ENCODE measurements at places on chromosomes 16 and 17. TPM values are rescaled to one million over a fixed set of nuclear protein-coding genes. Genes with fewer than 3 reads are reported as not detected.
A peak's percentile ranks its signal among the peaks of the same experiment; 100 is the strongest.

SLC25A19 gene
- 29.0 TPM for total RNA-seq

UNC45B gene
- not detected for total RNA-seq

DNA sequence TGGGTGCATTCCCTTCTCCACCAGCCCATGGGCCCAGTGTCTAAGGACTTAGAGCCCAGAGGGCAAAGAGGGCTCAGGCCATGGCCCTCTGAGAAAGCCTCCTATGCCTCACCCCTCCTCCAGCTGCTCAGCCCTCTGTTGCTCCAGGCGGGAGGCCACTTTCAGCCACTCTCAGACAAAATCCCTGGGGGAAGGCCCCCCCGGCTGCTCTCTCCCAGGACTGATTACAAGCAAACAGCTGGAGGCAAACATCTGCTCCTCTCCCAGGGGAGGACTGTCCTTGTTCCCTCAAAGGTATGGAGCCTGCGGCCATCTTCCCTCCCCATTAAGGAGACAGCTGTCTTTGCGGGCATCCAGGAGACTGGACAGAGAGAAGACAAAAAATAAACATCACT, 54.9 kb upstream of the DLX4 start:
- no peak overlapping the region for H3K27ac ChIP-seq
- DNase-seq: no peak
- H3K4me1 ChIP-seq: peaks cover 23% of the 10 kb centered on the region
- H3K36me3 ChIP-seq: no peaks in the 10 kb centered on the region

- DNase-seq: no peak
- H3K27me3 ChIP-seq: no peaks in the 10 kb centered on the region
- H3K27ac ChIP-seq: no peak overlapping the region
- no peak overlapping the region for H3K4me3 ChIP-seq
Measured at GRCh38 chr17:78252701-78253635, 21.5 kb downstream of the TMEM235 start.

GRCh38 chr16:102060-102855, 24.2 kb downstream of the MPG start:
- no peaks in the 10 kb centered on the region for H3K27me3 ChIP-seq
- H3K4me3 ChIP-seq: no peak overlapping the region
- no peak overlapping the region for H3K27ac ChIP-seq
- no peak for DNase-seq
- no peaks in the 10 kb centered on the region for H3K4me1 ChIP-seq
- no peaks in the 10 kb centered on the region for H3K36me3 ChIP-seq

PABPN1L gene
- not detected for total RNA-seq

DNA sequence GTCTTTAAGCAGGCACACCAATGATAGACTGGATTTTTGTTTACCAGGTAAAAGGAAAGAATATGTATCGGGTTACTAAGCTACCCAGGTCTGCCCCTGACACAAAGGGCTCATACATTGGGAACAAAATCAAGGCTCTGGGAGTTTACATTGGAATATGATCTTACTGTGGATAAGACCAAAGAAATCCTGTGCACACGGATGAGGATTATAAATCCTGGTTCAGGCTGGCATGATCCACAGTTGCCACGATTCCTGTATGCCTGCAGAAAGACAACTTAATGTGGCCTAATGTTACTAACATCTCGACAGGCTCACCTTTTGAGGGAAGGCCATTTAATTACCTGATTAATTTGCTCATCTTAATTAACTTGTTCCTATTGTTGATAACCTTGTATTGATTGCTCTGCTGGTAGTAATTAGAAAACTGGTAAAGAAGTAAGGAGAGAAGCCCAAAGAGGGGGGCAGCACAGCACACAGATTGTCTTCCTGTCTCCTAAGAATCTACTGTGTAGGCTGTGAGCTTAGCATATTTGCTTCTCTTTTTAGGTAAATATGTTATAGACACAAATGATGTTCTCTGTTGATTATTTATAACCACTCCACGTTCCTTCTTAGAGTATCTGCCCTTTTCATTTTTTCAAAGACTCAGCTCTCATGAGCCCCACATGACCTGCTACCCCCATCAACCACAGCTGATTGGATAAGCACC, 51.0 kb upstream of the TOX3 start:
- no peaks in the 10 kb centered on the region for H3K27me3 ChIP-seq
- no peaks in the 10 kb centered on the region for H3K36me3 ChIP-seq
- no peak for DNase-seq
- no peak overlapping the region for H3K27ac ChIP-seq

CNGB1 gene
- total RNA-seq: not detected

DOC2B gene
- total RNA-seq: 1.5 TPM

DNA sequence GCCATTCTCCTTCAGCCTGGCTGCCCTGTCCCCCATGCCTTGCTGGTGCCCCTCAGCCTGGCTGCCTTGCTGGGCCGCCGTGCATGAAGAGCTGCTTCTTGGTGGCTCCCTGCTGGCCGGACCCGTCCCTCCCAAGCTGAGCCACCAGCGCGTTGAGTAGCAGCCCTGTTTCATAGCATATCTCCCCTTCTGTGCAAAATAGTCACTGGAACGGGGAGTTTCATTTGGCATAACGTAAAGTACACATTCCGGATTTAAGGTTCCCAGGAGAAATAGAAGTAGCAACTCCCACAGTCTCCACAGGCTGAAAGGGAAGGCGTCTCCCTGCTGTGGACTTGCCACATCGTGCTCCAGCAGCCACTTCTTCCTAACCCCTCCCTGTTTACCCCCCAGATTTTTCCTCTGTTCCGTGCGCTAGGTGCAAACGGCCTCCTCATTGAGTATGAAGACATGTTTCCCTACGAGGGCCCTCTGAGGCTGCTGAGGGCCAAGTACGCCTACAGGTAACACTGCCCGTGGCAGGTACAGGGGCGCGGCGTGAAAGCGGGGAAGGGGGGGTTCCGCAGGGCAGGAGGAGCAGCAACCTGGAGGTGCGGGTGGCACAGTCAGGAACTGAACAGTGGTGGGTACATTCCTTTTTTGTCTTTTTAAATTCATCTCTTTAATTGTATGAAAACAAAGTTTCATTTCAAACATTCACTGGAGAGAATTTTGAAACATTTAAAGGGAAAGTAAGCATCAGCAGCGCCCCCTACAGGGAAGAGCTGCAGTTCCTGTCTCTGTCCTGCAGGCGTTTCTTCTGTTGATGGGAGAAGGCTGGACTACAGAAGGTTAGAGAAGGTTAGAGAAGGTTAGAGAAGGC, 5.8 kb upstream of the OGFOD3 start:
- no peaks in the 10 kb centered on the region for H3K27me3 ChIP-seq
- no peak overlapping the region for H3K27ac ChIP-seq
- no peak overlapping the region for H3K4me3 ChIP-seq
- peaks cover 6% of the 10 kb centered on the region for H3K4me1 ChIP-seq
- H3K36me3 ChIP-seq: no peaks in the 10 kb centered on the region

GRCh38 chr17:1720856-1721386, 3.6 kb upstream of the WDR81 start:
- peak overlapping the region; percentile 16 for H3K4me3 ChIP-seq
- DNase-seq: no peak
- H3K4me1 ChIP-seq: peaks cover 16% of the 10 kb centered on the region

DNA sequence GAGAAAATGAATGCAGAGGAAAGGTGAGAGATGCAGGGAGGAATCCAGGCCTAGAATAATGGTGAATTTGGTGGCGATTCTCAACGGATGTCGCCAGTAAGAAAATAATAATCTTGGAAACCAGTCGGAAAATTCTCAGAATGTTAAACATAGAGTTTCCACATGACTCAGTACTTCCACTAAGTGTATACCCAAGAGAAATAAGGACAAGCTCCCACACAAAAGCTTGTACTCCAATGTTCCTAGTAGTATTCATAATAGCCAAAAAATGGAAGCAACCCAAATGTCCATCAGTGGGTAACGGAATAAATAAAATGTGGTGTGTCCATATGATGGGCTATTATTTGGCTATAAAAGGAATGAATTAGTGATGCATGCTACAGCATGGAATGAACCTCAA, 19.4 kb upstream of the ENGASE start:
- no peak overlapping the region for H3K4me3 ChIP-seq
- H3K4me1 ChIP-seq: no peaks in the 10 kb centered on the region
- no peaks in the 10 kb centered on the region for H3K27me3 ChIP-seq
- H3K27ac ChIP-seq: no peak overlapping the region
- no peaks in the 10 kb centered on the region for H3K36me3 ChIP-seq
- no peak for DNase-seq

DNA sequence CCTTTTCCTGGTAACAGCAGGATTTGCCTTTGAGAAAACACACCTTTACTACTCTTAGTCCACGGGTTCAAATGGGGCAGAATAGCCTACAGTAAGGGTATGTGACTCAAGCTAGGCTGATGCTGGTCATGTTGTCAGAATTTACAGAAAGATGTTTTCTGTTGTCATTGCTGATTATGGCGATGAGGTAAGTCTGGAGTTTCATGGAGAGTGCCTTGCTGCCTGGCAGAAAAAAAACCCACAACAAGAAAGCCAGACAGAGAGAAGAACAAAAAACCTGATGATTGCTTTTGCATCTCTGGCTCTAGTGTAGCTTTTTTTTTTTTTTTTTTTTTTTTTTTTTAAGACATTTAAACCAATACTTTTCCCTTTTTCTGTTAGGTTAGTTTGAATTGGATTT, 47.9 kb downstream of the SLC6A4 start:
- no peak overlapping the region for H3K4me3 ChIP-seq
- no peaks in the 10 kb centered on the region for H3K27me3 ChIP-seq
- no peak for DNase-seq
- H3K4me1 ChIP-seq: no peaks in the 10 kb centered on the region

CDH8 gene
- total RNA-seq: 0.21 TPM

GRCh38 chr16:13081825-13082331, 180.5 kb downstream of the SHISA9 start:
- no peaks in the 10 kb centered on the region for H3K4me1 ChIP-seq
- H3K4me3 ChIP-seq: no peak overlapping the region
- no peak overlapping the region for H3K27ac ChIP-seq
- H3K36me3 ChIP-seq: no peaks in the 10 kb centered on the region

CHAD gene
- not detected for total RNA-seq

GRCh38 chr17:66725956-66726355, 109.0 kb upstream of the CACNG5 start:
- no peaks in the 10 kb centered on the region for H3K27me3 ChIP-seq
- no peak for DNase-seq
- H3K27ac ChIP-seq: no peak overlapping the region
- H3K36me3 ChIP-seq: no peaks in the 10 kb centered on the region

- H3K27me3 ChIP-seq: peaks cover 3% of the 10 kb centered on the region
- H3K4me1 ChIP-seq: no peaks in the 10 kb centered on the region
- no peaks in the 10 kb centered on the region for H3K36me3 ChIP-seq
- peak; percentile 12 for DNase-seq
- no peak overlapping the region for H3K27ac ChIP-seq
- H3K4me3 ChIP-seq: no peak overlapping the region
Measured at GRCh38 chr16:12896562-12896961, 4.8 kb upstream of the SHISA9 start.

DNA sequence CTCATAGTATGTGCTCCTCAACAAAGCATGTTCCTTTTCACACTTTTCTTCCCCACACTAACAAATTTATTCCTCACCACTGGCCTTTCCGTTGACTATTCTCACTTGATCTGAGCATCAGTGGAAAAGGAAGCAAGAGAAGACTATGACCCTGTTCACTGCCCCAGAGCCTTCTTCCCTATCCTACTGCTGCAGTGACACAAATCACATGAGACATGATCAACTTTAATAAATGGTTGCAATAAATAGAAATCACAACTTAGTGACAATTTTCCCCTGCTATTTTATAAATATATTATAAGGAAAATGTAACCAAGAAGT, 438.7 kb upstream of the SOX9 start:
- H3K36me3 ChIP-seq: no peaks in the 10 kb centered on the region
- H3K27ac ChIP-seq: no peak overlapping the region
- no peaks in the 10 kb centered on the region for H3K4me1 ChIP-seq
- no peak overlapping the region for H3K4me3 ChIP-seq

C16orf86 gene
- 0.80 TPM for total RNA-seq

GRCh38 chr16:27304881-27305745, 8.7 kb upstream of the IL4R start:
- DNase-seq: no peak
- H3K4me1 ChIP-seq: no peaks in the 10 kb centered on the region
- H3K36me3 ChIP-seq: no peaks in the 10 kb centered on the region
- H3K27ac ChIP-seq: no peak overlapping the region
- H3K4me3 ChIP-seq: no peak overlapping the region
- H3K27me3 ChIP-seq: no peaks in the 10 kb centered on the region

DNA sequence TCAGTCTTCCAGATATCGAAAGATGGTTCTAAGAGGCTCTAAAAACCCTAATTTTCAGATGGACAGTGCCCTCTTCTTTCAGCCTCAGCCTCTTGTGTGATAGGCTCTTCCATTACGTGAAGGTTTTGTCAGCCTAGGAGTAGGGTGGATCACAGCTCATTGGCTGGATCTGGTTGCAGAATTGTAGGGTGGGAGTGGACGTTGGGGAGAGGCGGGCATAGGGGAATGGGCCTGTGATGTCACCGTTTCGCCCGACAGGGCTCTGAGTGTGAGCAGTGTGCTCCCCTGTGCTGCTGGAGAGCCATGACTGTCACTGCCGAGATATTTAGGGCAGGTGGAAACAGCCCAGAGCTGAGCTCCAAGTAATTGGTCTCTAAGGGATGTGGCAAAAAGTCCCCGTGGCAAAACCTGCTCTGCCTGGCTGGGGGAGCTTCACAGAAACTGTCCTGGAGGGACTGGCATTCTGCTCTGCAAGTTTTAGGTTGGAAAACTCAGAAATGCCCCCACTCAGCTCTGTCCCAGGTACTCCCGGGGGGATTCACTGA, 6.2 kb upstream of the WFIKKN1 start:
- H3K4me3 ChIP-seq: no peak overlapping the region
- H3K4me1 ChIP-seq: peaks cover 67% of the 10 kb centered on the region
- no peak for DNase-seq
- H3K36me3 ChIP-seq: no peaks in the 10 kb centered on the region

GPR139 gene
- total RNA-seq: not detected

DNA sequence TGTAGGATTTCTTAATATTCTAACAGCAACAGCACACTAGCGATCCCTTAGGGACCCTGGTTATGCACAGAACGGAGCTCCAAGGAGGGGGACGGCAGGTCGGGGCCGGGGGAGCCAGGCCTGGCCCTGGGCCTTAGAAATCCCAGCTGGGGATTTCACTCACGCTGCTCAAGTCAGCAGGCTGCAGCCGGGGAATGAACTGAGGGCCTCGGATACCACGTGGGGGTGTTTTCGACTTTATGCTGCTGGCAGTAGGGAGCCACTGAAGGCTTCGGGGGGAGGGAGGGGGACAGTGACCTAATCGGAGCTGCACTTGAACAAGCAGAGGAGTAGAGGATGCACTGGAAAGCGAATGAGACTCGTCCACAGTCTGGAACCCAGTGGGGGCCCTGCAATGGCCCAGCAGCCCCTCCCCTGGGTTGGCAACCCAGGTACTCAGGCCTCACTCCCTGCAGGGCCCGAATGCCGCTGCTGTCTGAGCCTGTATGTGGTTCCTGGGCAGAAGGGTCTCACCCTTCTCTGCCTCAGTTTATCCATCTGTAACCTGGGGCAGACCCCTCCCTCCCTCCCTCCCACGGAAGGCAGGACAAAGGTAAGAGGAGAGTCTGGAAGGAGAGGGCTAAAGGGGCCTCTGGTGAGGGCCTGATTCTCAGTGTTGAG, 53.7 kb downstream of the RPH3AL start:
- H3K4me1 ChIP-seq: no peaks in the 10 kb centered on the region
- no peaks in the 10 kb centered on the region for H3K36me3 ChIP-seq
- DNase-seq: no peak
- no peak overlapping the region for H3K4me3 ChIP-seq

All from Panc1 (cell line).